ENCODE measurements at places on chromosomes 1 and 21.
A peak's percentile ranks its signal among the peaks of the same experiment; 100 is the strongest.

GRCh38 chr1:16068356-16069270, 4.8 kb downstream of the FAM131C start:
- no peak for DNase-seq

DNA sequence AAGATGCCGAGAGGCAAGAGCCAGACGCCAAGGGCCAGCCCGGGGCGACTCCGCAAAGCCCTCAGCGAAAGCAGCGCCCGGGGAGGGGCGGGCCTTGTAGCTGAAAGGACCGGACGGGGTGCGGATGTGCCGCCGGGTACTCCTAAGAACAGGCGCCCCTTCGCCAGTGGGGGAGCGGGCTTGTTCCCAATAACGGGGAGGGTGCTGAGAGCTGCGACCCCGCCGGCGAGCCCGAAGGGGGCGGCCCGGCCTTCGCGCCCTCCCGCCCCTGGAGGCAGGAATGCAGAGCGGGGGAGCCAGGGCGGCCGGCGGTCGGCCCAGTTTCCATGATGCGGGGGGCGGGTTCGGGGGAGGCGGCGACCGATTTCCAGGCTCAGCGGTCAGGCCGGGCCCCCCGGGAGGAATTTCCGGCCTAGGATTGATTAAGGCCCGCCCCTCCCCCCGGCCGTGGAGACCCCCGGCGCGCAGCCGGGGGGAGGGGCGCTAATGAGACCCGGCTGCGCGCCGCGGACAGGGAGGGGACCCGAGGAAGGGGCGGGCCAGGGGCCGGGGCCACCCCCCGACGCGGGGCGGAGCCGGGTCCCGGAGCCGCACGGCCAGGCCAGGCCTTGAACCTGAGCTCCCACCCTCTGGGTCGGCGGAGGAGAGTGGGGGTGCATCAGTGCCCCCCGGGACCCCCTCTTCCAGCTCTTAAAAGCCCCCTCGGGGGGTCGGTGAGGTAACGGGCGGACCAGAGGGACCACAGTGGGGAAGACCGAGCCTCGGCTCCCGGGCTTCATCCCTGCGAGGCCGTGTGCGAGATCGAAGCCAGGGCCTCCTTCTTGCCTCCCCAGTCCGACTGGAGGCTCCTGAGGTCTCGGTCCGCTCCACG, 898 bp upstream of the TMEM200B start:
- DNase-seq: peak; percentile 30

- DNase-seq: no peak
These were observed 30.5 kb downstream of the TNFSF18 start for GRCh38 chr1:173020138-173020750.

GRCh38 chr1:178330153-178330552, 166.6 kb downstream of the CLEC20A start:
- DNase-seq: no peak

GRCh38 chr1:235307158-235308124, 20.5 kb downstream of the ARID4B start:
- DNase-seq: no peak

GRCh38 chr1:222791006-222791710, 23.7 kb upstream of the DISP1 start:
- no peak for DNase-seq

GRCh38 chr1:234260578-234260977, 112.7 kb upstream of the COA6 start:
- DNase-seq: no peak

- DNase-seq: peak; percentile 39
These were observed 12.0 kb downstream of the UBE2Q1 start for GRCh38 chr1:154546264-154547063.

DNA sequence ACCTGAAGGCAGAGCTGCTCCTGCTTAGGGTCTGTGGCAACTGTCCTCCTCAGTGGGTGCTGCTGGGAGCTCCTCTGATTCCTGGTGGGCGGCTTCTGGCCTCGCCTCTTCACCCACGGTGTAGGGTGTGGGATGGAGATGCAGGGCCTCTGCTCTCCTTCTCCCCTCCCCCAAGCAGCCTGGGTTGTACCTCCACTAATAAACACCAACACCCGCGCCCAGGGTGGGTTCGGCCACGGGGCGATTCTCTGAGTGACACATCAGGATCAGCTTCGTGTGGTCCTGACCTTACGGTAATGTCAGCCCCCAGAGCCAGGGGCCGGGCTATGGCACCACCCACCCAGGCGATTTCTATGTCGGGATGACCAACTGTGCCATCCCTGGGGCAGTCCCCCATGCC, 23.7 kb downstream of the KRTAP10-1 start:
- no peak for DNase-seq

GRCh38 chr1:220045356-220046051, 801 bp downstream of the EPRS1 start:
- DNase-seq: peak; percentile 23

DNA sequence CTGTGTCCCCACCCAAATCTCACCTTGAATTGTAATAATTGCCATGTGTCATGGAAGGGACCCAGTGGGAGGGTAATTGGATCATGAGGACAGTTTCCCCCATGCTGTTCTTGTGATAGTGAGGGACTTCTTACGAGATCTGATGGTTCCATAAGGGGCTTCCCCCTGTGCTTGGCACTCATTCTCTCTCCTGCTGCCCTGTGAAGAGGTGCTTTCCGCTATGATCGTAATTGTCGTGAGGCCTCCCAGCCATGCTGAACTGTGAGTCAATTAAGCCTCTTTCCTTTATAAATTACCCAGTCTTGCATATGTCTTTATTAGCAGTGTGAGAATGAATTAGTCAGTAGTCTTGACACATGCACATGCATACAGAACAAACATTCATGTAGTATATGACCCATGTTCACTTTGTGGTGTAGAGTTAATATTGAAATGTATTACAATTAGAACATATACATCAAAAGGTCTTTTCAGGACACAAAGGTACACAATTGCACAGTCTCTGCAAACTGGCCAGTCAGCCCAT, 16.9 kb upstream of the IFI16 start:
- no peak for DNase-seq

DNA sequence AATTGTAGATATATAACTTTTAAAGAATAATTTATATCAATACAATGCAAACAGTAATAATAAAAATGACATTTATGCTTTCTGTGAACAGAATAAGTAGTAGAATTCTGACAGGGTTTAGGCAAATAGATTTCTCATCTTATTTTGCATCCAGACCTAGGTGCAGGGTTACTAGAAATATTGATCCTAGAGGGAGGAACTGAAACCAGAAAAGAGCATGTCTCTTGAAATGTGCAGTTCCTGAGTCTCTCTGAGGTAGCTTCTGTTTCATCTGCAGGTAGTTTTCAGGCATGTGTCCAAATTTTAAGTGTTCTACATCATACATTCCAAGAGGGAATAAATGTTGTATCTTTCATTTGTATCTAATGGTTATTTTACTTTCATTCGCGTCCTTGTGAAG, 631.9 kb upstream of the ADGRL4 start:
- no peak for DNase-seq

DNA sequence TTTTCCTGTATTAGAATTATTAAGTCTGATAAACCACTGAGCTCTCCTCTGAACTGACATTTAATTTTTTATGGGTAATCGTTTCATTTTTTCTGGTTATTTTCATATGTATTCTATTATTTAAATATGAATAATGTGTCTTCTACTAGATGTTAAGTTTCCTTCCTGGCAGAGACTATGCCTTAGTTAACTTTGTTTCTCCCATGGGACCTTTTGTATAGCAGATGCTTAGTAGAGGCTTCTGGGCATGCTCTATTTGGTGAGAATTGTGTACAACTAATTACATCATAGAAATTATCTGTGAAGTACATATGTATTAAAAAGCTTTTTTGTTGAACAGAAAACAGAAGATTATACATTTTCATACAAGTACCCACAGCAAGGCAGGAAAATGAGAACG, 23.4 kb downstream of the CTBS start:
- no peak for DNase-seq

DNA sequence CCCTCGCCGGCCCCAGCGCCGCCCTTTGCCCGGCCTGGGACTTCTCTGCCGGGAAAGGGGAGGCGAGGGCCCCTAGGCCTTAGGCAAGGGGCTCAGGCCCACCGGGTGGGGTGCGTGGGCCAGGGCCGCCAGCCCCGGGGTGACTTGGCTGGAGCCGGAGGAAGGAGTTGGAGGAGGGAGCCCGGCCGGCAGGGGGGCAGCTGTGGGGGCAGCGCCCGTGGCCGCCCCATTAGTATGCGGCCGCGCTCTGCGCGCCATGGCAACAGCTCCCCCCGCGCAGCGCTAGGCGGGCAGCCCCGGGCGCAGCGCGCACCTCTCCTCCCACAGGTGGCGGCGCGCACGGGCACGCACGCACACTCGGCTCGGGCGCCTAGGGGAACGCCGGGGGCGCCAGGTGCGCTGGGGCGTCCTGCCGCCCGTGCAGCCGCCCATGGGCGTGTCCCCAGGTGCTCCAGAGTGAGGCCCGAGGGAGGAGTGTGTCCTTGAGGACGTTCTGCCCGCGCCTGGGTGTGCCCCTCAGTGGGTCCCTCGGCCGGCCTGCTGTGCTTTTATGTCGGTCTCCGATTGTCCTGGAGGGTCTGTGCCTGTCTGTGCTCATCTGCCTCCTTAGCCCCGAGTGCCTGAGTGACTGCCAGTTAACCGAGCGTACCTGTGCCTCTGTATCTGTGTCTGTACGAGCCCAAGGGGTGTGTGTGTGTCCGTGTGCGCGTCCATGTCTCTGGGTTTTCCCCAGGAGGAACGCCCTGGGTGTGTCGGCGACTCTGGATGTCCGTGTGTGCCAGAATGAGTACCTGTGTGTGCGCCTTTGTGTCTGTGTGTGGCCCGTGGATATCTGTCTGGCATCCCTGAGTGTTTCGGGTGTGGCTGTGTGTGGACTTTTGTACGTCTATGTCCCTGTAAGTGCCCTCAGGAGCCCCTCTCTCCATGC, 38.2 kb upstream of the WASF2 start:
- DNase-seq: peak; percentile 57

- DNase-seq: no peak
These were observed 5.1 kb upstream of the CCN1 start for GRCh38 chr1:85575363-85575995.

GRCh38 chr1:160109686-160110085, 5.9 kb upstream of the ATP1A2 start:
- no peak for DNase-seq

GRCh38 chr1:38077523-38078147, 31.0 kb upstream of the POU3F1 start:
- no peak for DNase-seq

GRCh38 chr21:32477424-32477745, 64.9 kb downstream of the EVA1C start:
- DNase-seq: no peak

GRCh38 chr1:240946926-240947325, 335.0 kb upstream of the GREM2 start:
- no peak for DNase-seq

DNA sequence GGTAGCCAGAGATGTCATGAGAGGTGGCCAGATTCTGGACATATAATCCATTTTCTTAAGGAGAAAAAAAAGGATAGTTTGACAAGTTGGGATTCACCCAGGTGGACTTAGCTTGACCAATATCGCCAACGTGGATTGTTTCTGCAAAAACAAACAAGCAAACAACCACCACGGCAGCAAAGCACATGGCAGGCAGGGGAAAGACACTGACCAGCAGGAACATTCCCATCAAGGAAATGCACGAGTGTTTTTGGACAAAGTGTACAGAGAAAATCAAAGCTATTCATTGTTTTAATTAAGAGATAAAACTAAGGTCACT, 9.1 kb upstream of the PLA2G2C start:
- no peak for DNase-seq

DNA sequence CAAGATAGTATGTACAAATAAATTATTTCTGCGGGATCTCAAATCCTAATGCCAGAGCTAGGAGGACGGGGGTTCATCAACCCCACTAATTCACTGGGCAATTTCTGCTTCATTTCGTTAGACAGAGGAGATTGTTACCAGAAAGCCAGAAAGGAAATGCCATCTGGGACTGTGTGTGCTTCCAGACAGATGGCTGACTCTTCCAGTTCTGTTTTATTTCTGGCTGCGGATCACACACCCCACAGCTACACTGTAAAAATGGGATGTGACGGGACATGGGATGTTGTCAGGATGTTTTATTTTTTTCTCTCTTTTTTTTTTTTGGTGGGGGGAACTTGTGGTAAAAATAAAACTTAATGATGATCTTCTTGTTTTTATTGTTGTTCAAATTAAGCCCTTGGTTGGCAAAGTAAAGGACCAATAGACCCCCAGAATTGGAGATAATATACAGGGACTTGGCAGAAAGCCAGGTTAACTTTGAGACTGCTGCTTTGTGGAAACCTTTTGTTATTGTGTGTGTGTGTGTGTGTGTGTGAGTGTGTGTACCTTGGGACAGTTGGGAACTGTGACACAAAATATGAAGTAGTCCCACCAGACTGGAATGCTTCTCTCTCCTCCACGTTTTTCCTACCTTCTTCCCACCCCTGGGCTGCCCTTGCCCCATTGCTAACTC, 114.5 kb downstream of the NUF2 start:
- DNase-seq: no peak

- no peak for DNase-seq
These were observed 22.7 kb downstream of the CD55 start for GRCh38 chr1:207344221-207344620.

DNA sequence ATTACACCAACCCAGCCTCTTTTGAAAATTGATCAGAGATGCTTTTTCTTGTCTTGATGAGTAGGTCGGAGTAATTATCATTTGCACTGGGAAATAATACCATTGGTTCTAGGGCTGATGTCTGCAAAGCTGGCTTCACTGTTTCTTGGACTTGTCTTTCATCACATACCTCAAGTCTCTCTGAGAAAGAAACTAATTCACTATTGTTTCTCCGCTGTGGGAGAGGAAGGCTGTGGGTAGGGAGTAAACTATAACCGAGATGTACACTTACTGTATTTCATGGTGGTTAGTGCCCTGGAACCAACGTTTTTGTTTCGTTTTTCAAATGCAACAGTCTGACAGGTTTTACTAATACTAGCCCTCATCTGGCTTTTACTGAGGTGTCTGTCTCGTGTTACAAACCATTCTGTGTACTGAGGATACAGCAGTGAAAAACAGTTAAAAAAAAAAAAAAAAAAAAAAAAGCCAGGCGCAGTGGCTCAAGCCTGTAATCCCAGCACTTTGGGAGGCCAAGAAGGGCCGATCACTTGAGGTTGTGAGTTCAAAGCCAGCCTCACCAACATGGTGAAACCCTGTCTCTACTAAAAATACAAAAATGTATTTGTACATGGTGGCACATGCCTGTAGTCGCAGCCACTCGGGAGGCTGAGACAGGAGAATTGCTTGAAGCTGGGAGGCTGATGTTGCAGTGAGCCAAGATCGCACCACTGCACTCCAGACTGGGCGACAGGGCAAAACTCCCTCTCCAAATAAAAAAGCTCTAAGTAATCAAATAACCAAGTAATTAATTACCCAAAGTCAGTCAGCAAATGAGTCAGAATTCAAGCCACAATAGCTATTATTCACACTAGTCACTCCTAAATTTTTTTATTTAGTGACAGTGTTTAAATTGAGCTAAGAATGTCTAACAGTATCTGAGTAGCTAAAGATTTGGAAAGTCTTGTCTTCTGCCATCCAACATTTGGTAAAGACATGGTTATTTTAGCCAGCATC, 23.3 kb downstream of the TOMM20 start:
- peak; percentile 21 for DNase-seq
